HFFc6 (cell line): ENCODE measurements at places on chromosomes 5 and 9.

- DNase-seq: peak; percentile 4
Observed at GRCh38 chr5:1227667-1228066, 2.5 kb downstream of the SLC6A18 start.

DNA sequence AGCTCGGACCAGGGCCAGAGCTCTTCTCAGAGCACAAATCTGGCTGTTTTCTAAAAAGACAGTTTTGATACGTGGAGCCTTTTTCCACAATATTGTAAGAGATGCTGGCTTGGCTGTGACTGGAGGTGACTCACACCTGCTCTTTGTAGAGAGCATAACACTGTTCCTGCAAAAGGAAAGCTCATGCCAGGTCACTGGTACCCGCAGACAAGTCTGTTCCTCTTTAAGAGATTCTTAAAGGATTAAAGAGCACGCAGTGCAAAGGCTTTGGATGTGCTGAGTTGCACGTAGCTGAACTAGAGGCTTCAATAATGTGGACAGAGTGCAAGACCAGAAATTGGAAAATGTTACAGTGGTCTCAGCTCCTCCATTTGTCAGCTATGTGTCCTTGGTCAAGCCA is 19.0 kb downstream of the ACTL7B start:
- no peak for DNase-seq

DNA sequence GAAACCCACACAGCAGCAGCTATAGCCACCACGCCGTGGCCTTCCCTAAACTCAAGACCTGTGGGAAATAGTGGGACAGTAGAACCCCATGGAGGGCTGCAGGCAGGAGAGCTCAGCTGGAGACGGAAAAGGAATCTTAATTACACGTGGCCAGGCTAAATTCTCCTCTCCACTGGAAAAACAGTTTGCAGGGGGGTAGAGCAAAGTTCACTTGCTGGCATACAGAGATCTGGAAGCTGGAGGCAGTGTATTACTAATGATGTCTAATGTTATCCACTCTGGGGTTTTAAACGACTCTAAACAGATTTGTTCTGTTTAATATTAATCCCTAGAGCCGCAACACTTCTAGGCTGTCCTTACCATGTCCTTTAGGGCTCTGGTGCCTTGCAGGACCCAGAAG is 257.1 kb downstream of the SAXO1 start:
- DNase-seq: no peak

DNA sequence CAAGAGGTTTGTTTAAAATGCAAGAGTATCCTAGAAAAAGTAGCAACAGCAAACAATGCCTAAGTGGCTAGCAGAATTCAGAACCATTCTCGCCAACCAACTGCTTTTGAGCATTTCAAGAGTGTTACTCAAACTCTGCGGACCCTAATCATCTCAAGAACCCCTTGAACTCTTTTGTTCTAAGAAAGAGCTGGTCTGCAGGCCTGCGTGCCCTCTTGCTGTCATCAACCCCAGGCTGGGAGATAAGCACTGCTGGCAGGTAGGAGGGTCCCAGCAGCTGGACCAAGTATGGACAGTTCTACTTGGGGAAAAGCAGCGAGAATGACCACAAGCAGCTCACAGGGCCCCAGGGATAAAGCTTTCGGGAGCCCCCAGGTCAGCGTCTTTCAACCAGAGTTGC is 38.3 kb downstream of the MYO10 start:
- DNase-seq: no peak

GRCh38 chr5:124920909-124921666 is 174.6 kb upstream of the ZNF608 start:
- no peak for DNase-seq

DNA sequence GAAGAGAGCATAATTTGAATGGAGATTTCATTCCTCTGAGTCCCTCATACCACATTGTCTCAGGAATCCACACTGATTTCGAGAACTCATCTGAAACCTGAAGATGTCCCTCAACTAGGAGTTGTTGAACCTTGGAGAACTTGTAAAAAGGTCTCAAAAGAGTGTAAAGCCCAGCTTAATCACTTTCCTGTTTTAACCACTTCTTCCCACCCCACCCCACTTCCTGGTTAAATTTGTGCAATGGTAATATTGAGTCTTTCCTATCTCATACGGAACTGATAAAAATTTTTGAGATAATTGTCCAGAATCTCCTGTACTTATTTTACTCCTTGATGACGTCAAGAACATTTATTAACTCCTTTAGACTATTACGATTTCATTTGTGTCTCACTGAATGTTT is 240.7 kb downstream of the ARRDC3 start:
- DNase-seq: no peak

DNA sequence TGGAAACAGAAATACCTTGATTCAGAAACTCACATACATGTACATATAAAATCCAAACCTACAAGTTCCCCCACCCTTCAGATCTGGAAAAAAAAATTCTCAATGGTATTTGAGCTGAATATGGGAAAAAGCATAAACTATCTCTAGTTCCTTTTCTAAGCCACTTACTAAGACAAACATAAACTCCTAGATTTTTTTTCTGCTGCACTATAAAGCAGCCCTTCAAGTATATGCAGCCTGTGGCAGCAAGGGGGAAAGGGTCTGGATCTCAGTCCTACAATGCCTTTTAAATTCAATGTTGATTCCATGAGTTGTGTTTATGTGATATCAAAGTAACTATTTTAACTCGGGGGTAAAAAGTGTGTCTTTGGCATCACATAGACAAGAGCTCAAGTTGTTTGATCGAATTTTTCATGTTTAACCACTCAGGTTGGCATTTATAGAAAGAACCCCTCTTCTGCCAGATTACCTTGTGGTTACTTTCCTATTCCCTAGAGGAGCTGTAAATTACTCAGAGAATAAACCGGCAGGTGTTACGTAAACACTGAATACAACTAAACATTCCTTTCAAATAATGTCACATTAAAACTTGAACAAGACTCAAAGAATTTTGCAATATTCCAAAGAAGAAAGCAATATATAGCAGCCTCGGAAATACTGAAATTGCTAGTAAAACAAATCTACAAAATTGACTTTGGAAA is 91.8 kb upstream of the FER start:
- DNase-seq: peak; percentile 4

GRCh38 chr9:89494199-89494598 is 3.7 kb downstream of the SEMA4D start:
- no peak for DNase-seq

DNA sequence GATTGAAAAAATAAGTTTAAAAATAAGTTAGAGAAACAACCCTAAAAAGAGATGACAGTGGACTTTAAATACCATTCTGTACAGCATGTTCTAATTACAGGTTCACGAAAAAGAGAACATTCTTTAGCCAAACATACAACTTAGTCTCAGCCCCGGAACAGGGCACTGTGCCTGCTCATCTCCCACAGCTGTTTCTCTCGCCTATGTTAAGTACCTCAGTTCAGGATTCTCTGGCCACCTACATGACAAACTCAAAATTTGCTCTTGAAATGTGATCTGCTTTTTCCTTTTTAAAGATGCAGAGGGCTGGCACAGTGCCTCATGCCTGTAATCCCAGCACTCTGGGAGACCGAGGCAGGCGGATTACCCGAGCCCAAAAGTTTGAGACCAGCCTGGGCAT is 52.3 kb downstream of the MYO10 start:
- DNase-seq: no peak

- no peak for DNase-seq
Observed at GRCh38 chr5:17806818-17807468, 172.7 kb downstream of the TAF11L14 start.

DNA sequence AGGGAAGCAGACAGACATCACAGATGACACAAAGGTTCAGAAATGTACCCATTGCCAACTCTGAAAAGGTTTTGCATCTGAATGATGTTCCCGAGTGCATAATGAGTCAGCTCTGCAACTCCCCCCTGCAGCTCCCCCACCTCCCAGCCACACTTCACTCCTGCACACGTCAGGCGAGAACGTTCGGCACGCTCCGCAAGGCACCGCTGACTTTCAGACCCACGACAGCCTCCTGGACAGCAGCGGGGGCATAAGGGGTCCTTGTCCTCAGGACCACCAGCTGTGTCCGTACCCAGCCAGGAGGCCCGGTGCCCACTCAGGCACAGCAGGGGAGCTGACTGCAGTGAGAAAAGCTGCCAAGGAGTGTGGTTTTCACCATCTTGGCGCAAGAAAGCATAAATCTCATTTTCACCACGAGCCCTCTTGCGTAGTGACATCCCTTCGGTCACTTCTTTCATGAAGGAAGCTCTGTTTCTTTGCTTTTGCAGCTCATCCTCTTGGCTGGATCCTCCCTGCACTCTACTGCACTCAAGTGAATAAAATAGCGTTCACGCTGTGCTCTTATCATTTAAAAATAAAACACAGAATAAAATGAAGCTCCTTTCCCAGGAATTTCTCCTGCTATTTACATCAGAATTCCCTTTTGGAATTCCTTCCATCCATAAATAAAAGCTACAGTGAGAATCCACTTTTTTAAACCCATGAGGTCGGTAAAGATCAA is 9.9 kb downstream of the GFPT2 start:
- no peak for DNase-seq

DNA sequence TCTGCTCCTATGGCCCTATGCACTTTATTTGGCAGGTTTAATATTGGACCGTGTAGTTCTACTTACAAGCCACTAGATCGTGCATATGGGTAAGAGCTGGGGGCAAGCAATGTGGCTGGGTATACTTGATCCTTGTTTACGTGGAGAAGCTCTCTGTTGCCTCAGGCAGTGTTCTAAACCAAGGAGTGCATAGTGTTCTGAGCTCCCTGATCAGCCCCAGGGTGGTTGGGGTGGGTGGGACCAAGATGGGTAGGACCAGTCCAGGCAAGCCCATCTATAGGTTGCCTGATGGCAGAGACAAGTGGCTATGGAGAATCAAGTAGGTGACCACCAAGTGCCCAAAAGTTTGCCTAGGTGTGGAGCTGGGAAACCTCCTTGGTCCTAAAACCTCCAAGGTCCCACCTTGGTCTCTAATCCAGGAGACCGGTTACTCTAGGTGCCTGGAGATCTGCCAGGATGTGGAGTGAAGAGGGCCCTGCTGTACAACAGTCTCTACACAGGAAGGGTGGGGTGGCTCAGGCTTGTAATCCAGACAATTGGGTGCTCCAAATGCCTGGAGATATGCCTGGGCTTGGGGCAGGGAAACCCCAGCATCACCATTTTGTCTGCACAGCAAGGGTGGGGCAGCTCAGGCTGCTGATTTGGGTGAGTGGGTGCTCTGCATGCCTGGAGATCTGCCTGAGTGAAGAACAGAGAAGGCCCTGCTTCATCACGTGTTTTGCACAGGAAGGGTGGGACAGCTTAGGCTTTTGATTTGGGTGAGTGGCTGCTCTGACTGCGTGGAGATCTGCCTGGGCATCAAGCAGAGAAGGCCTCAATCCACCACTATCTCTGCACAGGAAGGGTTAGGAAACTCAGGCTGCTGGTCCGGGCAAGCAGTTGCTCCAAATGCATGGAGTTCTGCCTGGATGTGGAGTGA is 659.8 kb downstream of the TLE4 start:
- no peak for DNase-seq

DNA sequence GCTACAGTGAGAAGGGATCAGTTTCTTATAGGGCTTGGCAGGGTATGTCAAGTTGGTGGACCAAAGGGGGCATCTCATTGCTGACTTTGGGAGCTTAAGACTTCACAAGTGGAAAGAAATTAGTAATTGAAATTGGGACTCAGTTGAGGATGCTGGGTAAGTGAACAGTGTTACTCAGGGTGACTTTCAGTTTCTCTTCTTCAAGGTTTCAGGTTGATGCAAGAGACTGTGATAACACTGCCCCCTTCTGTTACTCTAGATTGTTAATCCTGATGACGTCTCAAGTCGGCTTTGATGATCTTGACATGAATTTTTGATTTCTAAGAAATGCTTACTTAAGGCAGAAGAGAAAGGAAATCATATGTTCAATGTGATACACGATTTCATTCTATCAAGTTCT is 21.3 kb downstream of the KCTD16 start:
- peak; percentile 68 for DNase-seq

DNA sequence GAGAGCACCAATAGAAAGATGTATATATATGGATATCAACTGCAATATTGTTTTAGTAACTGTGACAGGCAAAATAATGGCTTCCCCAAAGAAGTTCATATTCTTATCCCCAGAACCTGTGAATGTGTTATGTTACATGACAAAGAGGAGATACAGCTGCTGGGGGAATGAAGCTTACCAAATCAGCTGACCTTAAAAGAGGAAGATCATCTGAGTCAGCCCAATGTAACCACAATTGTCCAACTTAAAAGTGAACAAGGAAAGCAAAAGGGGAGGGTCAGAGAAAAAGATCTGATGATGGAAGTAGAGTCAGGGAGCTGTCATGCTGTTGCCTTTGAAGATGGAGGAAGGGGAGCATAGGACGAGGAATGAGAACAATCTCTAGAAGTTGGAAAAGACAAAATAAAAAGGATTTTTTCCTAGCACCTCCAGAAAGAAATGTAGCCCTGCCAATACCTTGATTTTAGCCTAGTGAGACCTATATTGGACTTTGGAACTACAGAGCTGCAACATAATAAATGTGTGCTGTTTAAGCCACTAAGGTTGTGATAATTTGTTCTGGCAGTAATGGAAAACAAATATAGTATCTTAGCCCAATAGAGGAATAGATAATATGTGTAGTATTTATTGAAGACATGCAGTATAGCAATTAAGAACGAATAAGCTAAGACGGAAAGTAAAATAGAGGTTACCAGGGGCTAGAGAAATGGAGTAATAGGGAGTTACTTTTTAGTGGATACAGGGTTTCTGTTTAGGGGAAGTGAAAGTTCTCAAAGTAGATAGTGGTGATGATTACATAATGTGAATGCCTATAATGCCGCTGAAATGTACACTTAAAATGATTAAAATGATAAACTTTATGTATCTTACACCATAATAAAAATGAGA is 115.9 kb downstream of the PIK3R1 start:
- DNase-seq: peak; percentile 41

DNA sequence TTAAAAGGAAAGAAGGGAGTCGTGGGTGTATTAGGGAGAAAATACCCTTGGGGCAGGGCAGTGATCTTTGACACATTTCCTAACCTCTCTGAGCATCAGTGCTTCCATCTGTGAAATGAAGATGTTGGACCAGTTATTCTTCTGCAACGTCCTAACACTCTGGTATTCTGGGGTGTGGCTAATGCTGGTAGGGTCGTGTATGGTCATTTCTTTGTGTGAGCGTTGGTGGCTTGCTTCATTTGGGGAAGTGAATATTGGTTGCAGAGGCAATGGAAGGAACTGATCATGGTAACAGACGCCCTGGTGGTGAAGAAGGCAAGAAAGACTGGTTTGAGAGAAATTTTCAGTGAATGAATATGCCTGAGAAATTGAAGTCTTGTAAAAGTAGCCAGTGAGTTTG is 67.9 kb upstream of the TTC23L start:
- no peak for DNase-seq
